Hematopoietic multipotent progenitor cell treated with erythropoietin and hydrocortisone succinate and interleukin-3 and kit ligand, for 6 days (in vitro differentiated cells): ENCODE measurements at places on chromosomes 13 and 19.

GRCh38 chr13:50099473-50099872 is 84.2 kb downstream of the KCNRG start:
- DNase-seq: no peak

GRCh38 chr13:98187965-98188261 is 10.8 kb upstream of the RNF113B start:
- no peak for DNase-seq

- no peak for DNase-seq
Measured at GRCh38 chr13:43986421-43986981, 106.8 kb downstream of the LACC1 start.

GRCh38 chr19:16403151-16403977 is 68.4 kb downstream of the EPS15L1 start:
- no peak for DNase-seq

GRCh38 chr13:23678795-23679194 is 108.6 kb downstream of the TNFRSF19 start:
- DNase-seq: no peak

GRCh38 chr19:34359954-34360315 is 5.1 kb upstream of the GPI start:
- DNase-seq: no peak

- DNase-seq: no peak
Measured at GRCh38 chr19:35318679-35319448, 10.1 kb upstream of the CD22 start.

- peak; percentile 75 for DNase-seq
Measured at GRCh38 chr13:47673009-47673850, 327.8 kb downstream of the SUCLA2 start.
